ENCODE measurements at places on chromosomes 2 and 18.
A peak's percentile ranks its signal among the peaks of the same experiment; 100 is the strongest.

DNA sequence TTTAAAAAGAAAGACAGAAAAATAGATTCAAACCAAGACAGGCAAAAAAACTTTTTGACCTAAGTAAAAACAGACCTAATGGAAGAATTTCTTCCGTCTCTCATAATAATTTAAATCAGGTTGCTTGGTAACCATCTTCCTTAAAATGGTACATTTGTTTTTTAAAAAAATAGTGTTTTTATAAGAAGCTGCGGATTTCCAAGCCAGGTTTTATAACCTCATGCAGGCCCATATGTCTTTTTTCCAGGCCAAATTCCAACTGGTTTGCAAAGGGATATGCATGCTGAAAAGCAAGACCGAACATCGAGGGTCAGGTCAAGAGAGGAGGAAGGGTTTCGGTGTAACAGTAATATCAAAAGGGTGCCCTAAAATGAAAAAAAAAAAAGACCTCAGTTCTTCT is 172.9 kb downstream of the MAIP1 start:
- DNase-seq: no peak

- DNase-seq: no peak
These were observed 139.0 kb downstream of the DDX1 start for GRCh38 chr2:15730545-15731212.

DNA sequence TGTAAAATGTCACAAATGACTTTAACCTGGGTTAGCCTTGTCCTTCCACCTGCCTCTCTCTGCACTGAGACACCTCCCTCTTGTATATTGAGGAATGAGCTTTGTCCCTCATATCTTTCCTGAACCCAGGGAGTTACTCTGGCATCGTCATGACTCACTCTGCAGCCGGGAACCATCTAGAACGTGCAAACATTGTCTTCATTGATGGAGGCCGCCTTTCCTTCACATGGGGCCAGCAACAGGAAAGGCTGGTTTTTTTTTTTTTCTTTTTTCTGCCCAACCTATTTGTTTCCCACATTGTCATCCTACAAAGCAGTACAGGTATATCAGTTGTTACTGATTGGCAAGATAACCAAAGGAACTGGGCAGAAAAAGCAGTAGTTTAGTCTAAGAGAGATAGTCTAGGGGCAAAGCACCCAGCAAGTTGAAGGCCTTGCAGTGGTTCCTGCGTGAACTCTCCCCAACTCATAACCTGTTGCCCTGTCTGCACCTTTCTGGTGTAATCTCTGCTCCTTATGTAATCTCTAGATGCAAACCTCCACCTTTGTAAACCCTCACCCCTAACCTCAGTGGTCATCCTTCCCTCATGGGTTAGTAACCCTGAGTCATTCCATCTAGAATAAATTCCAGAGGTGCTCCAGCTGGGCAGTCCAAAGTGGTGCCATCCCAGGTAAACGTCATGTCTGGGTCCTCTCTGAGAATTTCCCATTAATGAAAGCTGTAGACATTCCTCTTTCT is 38.3 kb downstream of the SLC40A1 start:
- DNase-seq: no peak

DNA sequence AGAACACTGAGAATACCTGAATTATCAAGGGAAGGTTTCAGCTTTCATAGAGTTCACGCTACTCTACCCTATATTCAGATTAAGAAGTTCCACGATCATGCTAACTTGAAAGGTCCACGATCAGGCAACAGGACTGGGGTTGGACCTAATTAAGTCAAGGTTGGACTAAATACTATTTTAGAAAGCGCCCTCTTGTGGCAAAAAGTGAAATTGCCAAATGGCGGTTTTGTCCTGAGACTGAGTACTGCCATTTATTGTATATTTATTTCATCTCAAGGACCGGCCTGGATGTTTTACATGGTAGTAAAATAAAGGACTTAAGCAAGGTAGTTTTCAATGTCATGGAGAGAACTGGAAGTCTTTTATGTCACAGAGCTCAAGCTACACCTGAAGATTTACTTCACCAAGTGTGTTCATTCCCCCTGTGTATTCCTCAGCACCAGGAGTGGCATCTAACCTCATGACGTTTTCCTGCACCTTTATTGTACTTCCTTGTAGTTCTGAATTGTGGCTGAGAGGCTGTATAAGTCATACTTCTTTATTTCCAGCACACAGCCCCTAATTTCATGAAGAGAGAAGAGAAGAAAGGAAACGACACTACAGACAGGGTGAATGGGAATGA is 56.8 kb downstream of the SRD5A2 start:
- DNase-seq: peak; percentile 13

- no peak for DNase-seq
These were observed 13.3 kb downstream of the GAREM2 start for GRCh38 chr2:26185954-26186770.

Measured in CD4-positive, alpha-beta T cell treated with Interleukin-4 for 1 hour (primary cell).